Epithelial cell of prostate (primary cell): ENCODE measurements at places on chromosomes 11 and 22.

- no peak for DNase-seq
These were observed 20.1 kb upstream of the MCHR1 start for GRCh38 chr22:40659166-40659565.

DNA sequence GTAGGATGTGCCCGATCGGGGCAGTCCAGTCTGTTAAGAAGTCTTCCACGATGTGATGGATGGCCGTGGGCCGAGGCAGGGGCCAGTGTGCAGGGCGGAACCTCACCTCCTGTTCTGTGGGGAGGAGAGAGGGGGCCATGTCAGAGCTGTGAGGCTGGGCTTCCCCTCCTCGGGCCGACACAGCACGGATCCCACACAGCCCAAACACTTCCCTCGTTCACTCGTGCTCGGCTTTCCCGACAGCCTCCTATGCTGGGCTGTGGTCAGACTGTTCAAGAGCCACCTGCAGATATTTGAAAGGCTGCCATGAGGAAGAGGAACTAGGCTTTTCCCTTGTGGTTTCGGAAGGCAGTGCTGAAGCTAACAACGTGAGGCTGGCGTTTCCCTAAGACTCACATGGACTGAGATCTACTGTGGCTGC lies 12.3 kb upstream of the TXN2 start:
- no peak for DNase-seq

- DNase-seq = no peak
These were observed 336 bp upstream of the LIF start for GRCh38 chr22:30246814-30247376.

GRCh38 chr11:66126808-66127555 lies 56.9 kb downstream of the PACS1 start:
- peak; percentile 80 for DNase-seq

DNA sequence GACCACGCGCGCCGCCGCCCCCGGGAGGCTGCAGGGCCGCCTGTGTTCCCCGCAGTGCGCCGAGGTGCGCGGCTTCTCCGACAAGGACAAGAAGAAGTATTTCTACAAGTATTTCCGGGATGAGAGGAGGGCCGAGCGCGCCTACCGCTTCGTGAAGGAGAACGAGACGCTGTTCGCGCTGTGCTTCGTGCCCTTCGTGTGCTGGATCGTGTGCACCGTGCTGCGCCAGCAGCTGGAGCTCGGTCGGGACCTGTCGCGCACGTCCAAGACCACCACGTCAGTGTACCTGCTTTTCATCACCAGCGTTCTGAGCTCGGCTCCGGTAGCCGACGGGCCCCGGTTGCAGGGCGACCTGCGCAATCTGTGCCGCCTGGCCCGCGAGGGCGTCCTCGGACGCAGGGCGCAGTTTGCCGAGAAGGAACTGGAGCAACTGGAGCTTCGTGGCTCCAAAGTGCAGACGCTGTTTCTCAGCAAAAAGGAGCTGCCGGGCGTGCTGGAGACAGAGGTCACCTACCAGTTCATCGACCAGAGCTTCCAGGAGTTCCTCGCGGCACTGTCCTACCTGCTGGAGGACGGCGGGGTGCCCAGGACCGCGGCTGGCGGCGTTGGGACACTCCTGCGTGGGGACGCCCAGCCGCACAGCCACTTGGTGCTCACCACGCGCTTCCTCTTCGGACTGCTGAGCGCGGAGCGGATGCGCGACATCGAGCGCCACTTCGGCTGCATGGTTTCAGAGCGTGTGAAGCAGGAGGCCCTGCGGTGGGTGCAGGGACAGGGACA lies 2.7 kb downstream of the NLRP6 start:
- no peak for DNase-seq

DNA sequence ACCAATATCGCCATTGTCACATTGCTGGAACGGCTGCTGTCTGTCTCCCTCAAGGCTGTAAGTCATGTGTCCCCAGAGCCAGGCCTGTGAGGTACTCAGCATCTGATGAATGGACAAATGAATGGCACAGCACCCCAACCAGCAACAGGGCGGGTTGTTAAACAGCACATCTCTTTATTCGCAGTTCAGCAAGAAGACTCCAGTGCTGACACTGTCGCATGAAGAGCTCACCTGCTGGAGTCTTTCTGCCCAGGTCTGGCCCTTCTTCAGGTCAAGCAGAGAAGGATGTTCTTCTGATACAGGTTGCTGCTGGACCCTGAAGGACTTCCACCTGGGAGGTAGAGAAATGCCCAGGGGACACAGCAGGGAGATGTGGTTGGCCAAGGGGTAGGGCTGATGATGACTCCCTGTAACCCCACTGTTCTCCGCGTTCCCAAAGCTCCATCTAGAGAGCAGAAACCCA lies 4.8 kb downstream of the SPATA19 start:
- DNase-seq = no peak

DNA sequence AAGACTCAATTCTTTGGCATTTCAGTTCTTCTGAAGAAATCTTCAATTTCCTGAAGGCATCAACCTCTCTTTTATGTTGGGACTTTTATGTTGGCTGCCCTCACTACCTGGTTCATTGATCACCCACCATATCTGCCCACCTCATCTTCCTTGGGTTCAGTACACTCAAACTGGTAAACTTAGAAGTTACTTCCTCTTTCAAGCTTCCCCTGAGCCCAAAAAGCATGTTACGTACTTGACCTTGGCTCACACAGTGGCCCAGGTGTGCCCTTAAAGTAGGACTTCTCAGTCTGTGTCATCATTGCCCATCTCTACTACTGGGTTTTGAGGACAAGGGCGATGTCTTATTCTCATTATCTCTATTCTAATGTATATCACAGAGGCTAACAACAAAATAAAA lies 86.1 kb downstream of the GRIA4 start:
- no peak for DNase-seq

GRCh38 chr11:41996533-41996932 lies 537.1 kb upstream of the LRRC4C start:
- DNase-seq = no peak

- DNase-seq = no peak
These were observed 75.4 kb upstream of the PPARA start for GRCh38 chr22:46074771-46075551.

DNA sequence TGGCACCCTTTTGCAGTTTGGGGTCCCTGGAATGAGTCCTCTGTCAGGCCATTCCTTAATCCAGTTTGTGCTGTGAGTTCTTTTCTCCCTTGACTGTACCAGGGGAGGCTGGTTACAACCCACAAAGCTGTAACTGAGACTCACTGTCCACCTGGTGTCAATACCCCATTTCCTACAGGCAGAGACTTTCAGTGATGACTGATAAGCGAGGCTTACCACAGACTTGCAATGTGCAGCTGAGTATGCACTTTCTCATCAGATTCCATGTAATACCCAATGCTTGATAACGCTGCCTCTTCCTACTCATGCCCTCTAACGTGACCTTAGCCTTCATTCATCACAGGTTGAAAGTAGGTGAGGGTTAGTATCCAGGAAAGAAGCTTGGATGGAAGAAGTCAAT lies 120.1 kb downstream of the INSC start:
- no peak for DNase-seq

DNA sequence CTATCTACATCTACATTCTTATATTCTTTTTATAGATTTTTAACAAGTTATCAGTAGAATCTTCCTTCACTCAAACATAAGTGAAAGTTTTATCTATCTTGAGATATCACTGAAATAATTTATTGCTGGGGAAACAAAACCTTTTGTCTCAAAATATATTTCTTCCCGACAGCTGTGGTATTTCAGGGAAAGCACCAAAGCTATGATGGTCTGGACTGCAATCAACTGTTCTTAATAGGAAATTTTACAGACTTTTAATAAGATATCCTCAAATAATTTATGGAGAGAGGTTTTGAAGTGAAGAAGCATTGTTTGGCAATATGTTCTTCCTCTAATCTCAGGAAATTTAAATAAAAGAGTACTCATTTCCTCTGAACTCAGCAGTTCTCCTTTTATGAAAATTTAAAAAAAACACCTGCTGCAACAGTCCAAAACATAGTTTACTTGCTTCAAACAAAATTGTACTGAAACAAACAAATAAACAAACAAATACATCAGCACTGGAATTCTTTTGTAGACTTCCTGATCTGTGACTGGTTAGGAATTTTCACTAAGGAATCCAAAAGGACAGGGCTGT lies 33.9 kb upstream of the EIF3M start:
- no peak for DNase-seq

GRCh38 chr11:27233654-27234042 lies 129.4 kb downstream of the CCDC34 start:
- no peak for DNase-seq

DNA sequence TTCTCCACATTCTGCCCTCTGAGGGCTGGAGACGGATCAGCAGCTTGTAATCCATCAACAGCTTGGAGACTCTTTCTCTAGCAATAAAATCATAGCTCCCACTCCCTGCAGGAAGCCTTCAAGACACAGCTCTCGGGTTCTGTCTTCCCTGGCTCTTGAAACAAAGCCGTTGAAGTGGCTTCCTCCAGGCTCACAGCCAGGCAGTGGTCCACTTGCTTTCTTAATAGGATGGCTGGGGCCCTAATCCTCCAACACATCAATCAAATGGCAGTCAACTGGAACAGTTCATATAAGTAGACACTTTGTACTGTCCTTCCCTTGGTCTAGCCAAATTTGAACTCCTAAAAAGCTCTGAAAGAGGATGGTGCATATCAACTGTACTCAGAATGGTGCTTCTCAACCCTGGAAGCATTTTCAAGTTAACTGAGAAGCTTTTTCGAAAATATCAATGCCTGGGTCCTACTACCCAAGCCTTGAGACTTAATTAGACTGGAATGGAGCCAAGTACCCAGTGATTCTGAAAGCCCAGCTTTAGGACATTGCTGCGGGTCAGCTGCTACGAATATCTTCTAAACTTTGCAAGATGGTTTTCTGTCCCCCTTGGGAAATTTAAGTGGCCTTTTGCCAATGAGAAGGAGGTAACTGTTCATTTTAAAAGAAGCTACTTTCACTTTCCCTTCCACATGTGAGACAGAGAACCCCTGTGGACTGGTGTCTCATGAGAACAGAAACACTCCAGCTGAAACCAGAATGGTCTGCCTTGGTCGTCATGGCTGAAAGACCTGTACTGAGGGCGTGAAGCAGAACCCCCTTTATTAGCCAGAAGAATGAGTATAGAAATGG lies 74.7 kb downstream of the SC5D start:
- DNase-seq = no peak

- no peak for DNase-seq
These were observed 1364.0 kb downstream of the LRRC4C start for GRCh38 chr11:40095446-40095845.

- DNase-seq = no peak
These were observed 24.4 kb downstream of the DDI1 start for GRCh38 chr11:104060820-104061219.

DNA sequence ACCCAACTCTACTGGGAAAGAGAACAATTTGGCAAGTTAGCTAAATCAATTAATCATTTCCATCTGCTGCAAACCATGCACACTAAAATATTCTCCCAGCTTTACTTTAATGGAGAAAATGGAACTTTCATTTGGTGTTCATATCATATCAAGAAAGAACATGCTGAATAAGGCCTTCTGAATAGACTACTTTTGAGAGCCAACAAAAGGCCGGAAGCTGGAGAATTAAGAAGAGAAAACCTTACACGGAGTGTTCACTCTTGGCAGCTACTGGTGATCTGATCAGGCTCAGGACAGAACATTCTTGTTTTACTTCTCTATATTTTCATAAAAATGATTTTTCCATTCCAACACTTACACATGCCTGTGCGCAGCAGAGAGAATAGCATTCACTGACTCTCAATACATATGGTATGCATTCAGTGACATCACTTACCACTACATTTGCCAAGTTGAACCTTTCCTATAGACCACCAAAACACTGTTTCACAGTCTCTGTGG lies 165.3 kb downstream of the TTC28 start:
- no peak for DNase-seq

DNA sequence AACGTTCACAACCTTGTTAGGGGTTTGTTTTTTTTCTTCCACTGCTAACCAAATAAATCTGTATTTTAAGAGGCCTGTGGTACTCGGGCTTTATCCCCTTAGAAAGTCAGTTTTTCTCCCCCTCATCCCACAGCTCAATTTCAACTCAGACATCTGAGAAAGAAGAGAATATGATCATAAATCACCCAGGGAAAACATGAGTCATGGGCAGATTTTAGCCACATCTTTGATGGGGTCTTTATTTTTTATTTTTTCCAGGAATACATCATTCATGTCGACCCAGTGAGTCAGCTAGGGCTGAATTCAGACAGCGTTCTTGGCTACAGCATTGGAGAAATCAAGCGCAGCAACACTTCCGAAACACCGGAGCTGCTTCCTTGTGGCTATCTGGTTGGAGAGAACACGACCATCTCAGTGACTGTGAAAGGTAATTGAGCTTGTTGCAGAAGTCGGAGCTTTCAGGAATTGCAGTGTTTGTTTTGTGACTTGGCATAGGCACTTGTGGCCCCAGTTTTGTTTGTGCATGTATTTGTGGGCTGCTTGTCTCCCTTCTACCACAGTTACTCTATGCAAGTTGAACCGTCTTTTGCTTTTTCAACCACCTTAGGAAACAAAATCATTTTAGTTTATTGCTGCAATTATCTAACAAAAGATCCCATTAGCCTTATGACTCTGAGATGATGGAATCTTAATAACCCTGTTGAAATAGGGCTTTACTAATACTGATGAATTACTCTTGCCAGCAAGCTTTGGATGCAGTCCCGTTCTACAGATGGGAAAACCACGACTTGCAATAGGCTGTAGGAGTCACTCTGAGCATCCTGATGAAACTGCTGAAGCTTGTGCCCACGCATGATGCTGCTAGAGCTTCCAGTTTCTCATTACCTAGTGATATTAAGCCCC lies 62.7 kb downstream of the DBX1 start:
- no peak for DNase-seq

- DNase-seq = no peak
These were observed 8.2 kb upstream of the PGA3 start for GRCh38 chr11:61194981-61195695.

- DNase-seq = no peak
These were observed 5.0 kb upstream of the KCNJ11 start for GRCh38 chr11:17393472-17393871.

GRCh38 chr11:113137713-113138529 lies 176.5 kb upstream of the TTC12 start:
- no peak for DNase-seq

GRCh38 chr22:40426594-40427333 lies 56.4 kb downstream of the SGSM3 start:
- DNase-seq = no peak

- DNase-seq = no peak
These were observed 52.5 kb downstream of the RRAS2 start for GRCh38 chr11:14306481-14306880.

DNA sequence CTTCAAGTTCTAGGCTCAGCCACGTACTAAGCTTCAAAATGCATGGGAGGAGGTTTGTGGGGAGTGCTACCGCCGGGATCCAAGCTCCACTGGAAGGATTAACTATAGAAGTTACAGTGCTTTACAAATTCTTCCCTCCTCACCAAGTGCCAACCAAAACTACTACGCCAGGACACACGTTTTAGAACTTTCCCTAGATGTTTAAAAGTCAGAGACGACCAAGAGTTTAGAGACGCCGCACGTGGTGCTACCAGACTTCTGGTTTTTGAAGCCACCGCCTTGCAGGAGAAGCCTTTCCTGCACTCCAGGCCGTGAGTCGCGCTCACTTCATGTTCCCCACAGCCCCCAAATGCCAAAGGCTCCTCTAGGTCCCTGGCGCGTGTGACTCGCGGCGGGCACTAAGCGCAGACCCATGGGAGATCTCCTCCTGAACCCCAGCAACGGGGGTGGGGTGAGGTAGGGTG lies 734 bp downstream of the SNU13 start:
- no peak for DNase-seq

GRCh38 chr22:20241579-20242392 lies 26.3 kb downstream of the RTN4R start:
- no peak for DNase-seq
